ENCODE measurements at places on chromosomes 7 and 10.
A peak's percentile ranks its signal among the peaks of the same experiment; 100 is the strongest.

DNA sequence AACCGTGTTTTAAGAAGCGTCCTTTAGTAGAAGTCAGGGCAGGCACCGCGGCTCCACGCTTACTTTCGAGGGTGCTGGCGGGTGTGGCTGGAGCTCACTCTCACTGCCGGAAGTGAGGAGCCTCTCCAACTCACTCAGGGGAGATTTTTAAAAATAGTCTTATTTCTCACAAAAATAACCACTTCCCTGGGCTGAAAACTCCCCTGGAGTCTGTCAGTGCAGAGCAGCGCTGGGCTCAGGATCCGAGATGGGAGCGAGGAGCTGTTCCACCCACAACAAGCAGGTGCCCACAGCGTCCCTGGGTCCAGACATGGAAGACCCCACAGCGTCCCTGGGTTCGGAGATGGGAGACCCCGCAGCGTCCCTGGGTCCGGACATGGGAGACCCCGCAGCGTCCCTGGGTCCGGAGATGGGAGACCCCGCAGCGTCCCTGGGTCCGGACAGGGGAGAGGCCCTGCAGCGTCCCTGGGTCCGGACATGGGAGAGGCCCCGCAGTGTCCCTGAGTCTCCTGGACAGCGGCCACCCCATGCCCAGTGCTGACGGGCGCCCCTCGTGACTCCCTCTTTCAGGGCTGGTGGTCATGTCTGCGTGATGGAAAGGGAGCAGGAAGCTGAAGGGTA lies 51.2 kb downstream of the VIPR2 start:
- H3K4me3 ChIP-seq, result no peak overlapping the region
- DNase-seq, result peak; percentile 45
- no peak overlapping the region for H3K27ac ChIP-seq
- no peaks in the 10 kb centered on the region for H3K4me1 ChIP-seq
- H3K27me3 ChIP-seq, result no peaks in the 10 kb centered on the region
- H3K36me3 ChIP-seq, result no peaks in the 10 kb centered on the region

DNA sequence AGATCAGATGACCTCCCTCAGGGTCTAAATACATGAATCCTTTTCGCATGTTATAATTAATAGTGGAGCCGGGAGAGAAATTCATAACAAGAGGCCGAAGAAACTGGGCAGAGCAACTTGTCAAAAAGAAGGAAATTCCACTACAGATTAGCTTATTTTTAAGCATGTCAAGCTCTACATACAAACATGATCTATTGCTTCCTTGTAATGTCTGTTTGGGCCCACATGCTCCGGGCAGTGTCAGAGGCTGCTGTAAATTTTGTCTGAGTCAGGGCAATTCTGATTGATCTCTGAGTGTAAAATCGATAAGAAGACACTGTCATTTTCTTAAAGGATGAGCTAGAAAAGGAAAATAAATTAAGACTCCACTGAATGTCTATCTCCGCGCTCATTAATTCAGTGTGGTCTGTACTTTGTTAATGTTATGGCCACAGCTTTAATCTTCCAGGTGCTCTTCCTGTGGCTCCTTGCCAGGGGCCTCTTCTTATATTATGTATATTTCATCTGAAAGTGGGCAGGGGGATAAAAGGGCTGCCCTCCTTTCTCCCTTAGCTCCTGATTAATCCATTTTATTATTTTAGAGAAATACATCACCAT lies 194.1 kb upstream of the SP8 start:
- no peaks in the 10 kb centered on the region for H3K4me1 ChIP-seq
- no peak for DNase-seq

- H3K4me3 ChIP-seq, result no peak overlapping the region
- no peaks in the 10 kb centered on the region for H3K4me1 ChIP-seq
- H3K36me3 ChIP-seq, result no peaks in the 10 kb centered on the region
- H3K27me3 ChIP-seq, result no peaks in the 10 kb centered on the region
- H3K27ac ChIP-seq, result no peak overlapping the region
Measured at GRCh38 chr10:71001470-71001869, 113.1 kb upstream of the PCBD1 start.

- no peak overlapping the region for H3K4me3 ChIP-seq
- H3K27me3 ChIP-seq, result no peaks in the 10 kb centered on the region
- peaks cover 30% of the 10 kb centered on the region for H3K36me3 ChIP-seq
- H3K4me1 ChIP-seq, result peaks cover 4% of the 10 kb centered on the region
Measured at GRCh38 chr7:148727501-148728278, 29.0 kb downstream of the CUL1 start.

- H3K27me3 ChIP-seq, result no peaks in the 10 kb centered on the region
- peaks cover 81% of the 10 kb centered on the region for H3K36me3 ChIP-seq
- DNase-seq, result no peak
- no peak overlapping the region for H3K27ac ChIP-seq
- no peak overlapping the region for H3K4me3 ChIP-seq
- H3K4me1 ChIP-seq, result no peaks in the 10 kb centered on the region
Measured at GRCh38 chr10:59805014-59805413, 51.8 kb upstream of the MRLN start.

DNA sequence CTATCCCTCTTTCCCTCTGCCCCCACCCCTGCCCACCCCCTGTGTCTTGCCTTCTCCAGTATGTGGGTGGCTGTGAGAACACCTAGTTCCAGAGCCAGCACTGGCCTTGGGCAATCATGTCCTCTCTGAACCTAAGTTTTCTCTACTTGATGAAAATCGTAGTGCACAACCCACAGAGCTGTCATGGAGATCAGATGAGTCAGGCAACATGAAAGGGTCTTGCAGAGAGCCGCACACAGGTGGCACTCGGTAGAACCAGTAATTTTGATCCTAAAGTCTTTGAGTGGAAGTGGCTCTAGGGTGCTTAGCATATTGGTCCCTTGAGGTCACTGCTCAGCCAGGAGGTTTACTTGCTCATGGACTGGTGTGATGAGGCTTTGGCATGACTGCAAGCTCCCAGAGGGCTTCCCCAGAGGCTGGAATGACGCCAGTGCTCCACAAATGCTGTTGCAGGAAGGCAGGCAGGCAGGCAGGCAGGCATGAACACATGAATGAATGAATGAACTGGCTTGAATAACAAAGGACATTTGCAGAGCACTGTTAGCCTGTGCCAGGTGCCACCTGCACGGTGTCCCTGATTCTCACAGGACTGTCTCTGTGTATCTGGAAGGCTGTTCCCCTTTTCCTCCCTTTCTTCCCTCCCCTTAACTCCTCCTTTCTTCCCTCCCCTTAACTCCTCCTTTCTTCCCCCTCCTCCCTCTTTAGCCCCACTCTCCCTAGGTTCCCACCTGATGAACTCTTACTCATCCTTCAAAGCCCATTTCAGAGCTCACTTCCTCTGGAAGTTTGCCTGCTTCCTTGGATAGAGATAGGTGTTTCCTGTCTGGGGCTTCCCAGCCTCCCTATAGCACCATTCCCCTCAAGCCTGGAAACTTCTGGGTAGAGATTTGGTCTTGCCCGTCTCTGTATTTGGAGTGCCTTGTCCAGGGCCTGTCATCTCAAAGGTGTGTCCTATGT lies 27.2 kb upstream of the CTBP2 start:
- no peaks in the 10 kb centered on the region for H3K36me3 ChIP-seq
- DNase-seq, result no peak
- no peak overlapping the region for H3K27ac ChIP-seq
- H3K4me1 ChIP-seq, result no peaks in the 10 kb centered on the region
- H3K27me3 ChIP-seq, result no peaks in the 10 kb centered on the region

DNA sequence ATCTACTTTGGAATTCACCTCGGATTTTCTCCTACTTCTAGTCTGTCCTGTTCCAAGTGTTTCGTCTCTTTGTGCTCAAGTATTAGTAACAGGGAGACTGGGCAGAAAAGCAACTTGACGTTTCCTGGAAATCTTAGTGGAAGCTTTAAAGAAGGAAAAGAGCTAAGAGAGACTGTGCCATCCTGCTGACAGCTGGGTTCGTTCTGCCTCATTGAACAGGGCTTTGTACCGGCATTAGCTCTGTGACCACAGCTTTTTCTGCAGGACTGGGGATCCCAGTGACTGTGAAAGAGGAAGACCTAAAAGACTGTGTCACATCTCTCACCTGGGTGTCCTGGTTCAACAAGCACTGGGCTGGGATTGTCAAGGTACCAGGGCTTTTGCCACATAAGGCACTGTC lies 70.8 kb upstream of the CDCA7L start:
- DNase-seq, result no peak
- H3K27me3 ChIP-seq, result no peaks in the 10 kb centered on the region
- H3K4me3 ChIP-seq, result no peak overlapping the region
- no peak overlapping the region for H3K27ac ChIP-seq

DNA sequence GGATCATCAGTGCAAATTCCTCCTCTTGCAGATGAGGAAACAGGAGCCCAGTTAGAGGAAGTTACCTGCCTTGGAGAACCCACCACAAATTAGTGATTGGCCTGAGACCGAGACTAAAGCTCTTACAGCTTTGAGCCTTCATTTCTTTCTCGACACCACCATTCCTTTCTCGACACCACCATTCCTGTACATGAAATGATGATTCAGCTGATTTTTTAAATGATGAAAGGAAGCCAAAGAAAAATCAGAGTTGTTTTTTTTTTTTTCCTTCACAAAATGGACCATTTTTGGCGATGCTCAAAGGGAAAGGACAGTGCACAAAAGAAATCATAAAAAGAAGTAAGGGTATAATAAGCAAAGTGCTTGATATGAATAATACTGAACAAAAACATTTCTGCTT lies 1080.2 kb upstream of the AUTS2 start:
- no peaks in the 10 kb centered on the region for H3K4me1 ChIP-seq
- no peak overlapping the region for H3K4me3 ChIP-seq
- H3K27ac ChIP-seq, result no peak overlapping the region

DNA sequence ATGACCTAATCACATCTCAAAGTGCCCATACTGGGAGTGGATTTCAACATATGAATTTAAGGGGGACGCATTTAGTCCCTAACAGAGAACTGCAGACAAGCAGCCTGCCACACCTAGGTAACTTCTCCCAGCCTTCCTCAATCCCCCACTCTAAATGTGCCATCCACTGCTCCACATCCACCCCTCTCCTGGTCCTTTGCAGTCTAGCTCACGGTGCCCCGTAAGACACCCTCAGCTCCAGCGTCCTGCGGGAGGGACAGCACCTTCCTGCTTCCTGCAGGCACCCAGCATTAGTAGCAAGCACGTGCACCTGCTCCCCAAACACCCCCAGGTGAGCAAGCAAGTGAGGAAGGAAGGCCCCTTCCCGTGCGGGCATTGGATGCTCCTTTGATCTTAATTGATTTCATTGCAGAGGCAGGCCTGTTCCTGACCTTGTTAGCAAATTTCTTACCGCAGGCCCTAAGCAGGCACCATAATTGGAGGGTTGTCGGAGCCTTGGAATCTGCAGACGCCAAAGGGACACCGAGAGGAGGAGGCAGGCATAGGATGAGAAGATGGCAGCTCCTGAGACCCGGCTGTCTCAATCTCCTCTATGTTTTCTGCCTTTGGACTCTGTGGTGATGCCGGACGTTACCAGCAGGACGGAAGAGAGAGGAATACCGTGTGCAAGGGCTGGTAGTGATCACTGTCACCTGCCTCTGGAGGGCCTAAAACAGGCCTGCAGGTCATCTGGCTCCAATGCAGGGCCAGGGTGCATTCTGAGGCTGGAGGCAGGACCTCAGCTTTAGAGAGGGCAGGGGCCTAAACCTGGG lies 75.8 kb upstream of the CHST15 start:
- H3K27me3 ChIP-seq, result no peaks in the 10 kb centered on the region
- H3K27ac ChIP-seq, result no peak overlapping the region
- H3K36me3 ChIP-seq, result no peaks in the 10 kb centered on the region
- H3K4me3 ChIP-seq, result no peak overlapping the region
- H3K4me1 ChIP-seq, result no peaks in the 10 kb centered on the region
- DNase-seq, result no peak

GRCh38 chr7:87361320-87361719 lies 15.9 kb downstream of the CROT start:
- no peaks in the 10 kb centered on the region for H3K27me3 ChIP-seq
- H3K4me3 ChIP-seq, result no peak overlapping the region
- no peak overlapping the region for H3K27ac ChIP-seq
- peaks cover 16% of the 10 kb centered on the region for H3K4me1 ChIP-seq

GRCh38 chr7:83599131-83599530 lies 49.8 kb downstream of the SEMA3E start:
- H3K4me3 ChIP-seq, result no peak overlapping the region
- H3K27me3 ChIP-seq, result no peaks in the 10 kb centered on the region
- H3K27ac ChIP-seq, result no peak overlapping the region
- DNase-seq, result no peak
